GM12864 (cell line): ENCODE measurements at places on chromosomes 5 and 9.

GRCh38 chr5:164672205-164672604 is 1166.8 kb downstream of the MAT2B start:
- DNase-seq, result no peak

- DNase-seq, result no peak
These were observed 700.5 kb upstream of the ZNF608 start for GRCh38 chr5:125446986-125447385.

DNA sequence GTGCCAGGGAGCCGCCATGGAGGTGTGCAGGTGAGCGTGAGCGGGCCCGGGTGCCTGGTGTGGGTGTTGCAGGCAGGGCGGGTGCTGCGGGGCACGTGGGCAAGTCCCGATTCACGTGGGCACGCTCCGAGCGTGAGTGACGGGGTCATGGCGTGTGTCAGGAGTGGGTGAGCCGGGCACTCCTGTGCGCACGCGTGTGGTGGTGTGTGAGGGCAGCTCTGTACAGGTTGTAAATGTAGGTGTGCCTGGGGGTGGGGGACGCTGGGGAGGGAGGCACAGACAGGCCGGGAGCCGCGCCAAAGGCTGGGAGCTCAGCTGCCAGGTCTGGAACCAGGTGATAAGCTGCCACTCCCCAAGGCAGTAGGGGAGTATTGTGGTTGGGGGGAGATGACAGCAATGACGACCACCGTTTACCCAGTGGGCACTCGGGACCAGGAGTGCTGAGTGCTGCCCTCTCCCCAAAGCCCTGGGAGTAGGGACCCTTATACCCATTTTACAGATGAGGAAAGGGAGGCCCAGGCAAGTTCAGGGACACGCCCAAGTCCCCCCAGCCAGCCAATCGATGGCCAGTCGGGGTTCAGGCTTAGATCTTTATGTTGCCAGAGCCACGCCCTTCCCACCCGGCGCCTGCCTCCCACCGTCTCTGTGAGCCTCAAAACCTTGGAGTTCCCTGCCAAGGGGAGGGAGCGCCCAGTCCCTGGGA is 9.6 kb downstream of the NCS1 start:
- DNase-seq, result no peak

DNA sequence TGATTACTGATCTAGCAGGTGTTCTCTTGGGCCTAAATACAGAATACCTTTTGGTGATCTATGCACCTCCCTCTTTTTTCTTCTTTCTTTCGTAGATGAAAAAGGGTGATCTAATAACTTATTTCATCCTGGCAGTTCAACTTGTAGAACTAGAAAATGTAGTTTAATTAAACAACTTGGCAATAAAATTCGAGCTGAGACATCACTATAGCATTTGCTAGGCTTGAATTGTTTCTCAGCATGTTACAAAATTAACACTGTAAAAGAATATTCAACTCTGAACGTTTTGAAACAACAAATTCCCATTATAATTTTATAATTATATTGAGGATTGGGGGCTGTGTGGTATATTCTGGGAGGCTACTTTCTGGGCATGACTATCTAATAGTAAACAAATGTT is 19.5 kb downstream of the SMIM15 start:
- DNase-seq, result no peak

- no peak for DNase-seq
These were observed 181.6 kb upstream of the NUDT12 start for GRCh38 chr5:103744159-103744558.

DNA sequence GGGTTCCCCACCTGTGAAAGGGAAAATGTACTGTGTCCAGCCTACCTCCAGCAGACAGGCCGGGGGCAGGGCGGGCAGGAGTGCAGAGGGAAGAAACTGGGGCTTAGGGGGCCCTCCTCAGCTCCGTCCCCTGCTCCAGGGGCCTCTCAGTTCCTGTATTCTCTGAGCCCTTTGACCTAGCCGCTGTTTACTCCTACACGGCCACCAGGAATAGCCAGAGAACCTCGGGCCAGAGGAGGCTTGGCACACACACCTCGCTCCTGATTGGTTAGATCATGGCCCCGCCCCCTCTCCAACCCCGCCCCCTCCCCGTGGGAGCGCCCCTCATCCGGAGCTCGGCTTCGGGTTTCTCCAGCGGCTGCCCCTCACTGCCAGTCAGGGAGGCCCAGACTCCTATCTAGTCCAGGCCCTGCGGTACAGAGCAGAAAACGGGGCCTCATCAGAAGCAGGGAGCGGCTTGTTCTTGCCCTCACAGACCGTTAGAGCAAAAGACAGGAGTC is 2.2 kb downstream of the ST6GALNAC6 start:
- no peak for DNase-seq

DNA sequence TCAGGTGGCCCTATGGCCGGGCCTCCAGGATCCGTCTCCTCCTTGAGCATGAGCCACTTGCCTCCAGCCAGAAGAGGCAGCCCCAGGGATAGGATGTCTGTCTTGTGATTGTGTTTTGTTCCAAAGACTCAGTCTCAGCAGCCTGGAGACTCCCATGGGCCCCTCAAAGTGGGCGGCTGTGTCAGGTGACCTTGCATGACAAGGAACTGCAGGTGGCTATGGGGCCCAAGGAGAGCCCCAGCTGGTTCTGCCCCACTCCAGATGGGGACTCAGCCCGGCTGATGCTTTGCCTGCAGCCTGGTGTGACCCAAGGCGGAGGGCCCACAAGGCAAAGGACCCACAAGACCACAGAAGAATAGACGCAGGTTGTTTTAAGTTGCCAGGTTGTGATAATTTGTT is 284.3 kb upstream of the IRX4 start:
- DNase-seq, result no peak

DNA sequence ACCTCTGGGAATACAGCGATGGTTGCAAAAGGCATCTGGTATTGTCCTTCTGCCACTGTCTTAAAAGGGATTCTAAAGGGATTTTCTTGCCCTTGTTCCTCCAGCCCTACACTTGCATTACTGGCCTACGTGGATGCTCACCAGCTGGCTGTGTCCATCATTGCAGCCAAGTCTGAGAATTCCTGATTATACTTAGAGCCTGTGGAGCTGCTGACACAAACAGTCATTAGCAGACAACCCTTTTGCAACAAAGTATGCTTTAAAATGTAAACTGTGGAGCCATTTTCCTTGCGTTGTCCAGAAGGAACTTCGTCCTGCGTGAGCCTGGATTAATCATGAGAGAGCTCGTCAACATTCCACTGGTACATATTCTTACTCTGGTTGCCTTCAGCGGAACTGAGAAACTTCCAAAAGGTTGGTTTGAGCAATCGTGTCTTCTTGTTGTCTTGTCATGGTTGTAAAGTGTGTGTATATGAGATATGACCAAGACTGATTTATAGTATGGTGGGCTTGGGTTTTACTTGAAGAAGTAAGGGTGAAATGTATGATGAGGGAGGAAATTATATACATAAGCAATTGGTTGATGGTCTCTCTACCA is at the start of gene MUSK:
TSS of gene MUSK (plus strand) at position 222 of the 598 bp plus-strand sequence. CDS start at position 336, 114 bp downstream.
- DNase-seq, result no peak

DNA sequence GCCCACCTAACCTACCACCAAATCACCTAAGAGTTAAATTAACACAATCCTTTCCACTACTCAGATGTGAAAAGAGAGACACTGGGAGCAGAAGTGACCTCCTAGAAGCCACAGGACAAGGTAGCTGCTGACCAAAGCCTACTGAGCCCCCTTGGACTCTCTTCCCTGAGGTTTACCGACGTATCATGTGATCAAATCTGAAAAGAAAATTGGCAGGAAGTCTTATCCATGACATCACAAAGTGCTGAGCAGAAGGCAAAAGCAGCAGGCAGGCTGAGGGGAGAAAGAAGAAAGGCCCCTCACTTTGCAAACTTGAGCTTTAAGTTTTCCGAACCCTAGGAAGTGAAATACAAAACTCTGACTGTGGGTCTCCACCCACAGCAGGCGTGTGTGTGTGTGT is 11.1 kb downstream of the PRELID2 start:
- DNase-seq, result no peak

DNA sequence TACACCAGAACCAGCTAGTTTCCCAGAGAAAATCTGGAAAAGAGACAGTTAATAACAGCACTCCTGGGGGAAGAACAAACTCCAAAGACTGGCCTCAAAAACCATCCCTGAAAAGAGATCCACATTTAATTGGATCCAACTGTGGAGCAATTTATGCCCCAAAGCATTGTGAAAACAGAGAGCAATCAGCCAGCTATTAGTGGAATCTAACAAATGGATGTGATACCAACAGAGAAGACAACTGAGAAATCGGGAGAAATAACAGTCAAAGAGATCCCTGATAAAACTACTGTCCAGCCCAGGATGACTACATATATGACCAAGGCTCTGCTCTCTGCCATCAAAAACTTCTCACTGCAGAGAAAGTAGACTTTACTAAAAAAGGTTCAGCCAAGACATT is 40.5 kb upstream of the TRIO start:
- no peak for DNase-seq

GRCh38 chr5:115873392-115873791 is 31.7 kb downstream of the AP3S1 start:
- no peak for DNase-seq

GRCh38 chr9:99752417-99753109 is 69.1 kb upstream of the NR4A3 start:
- no peak for DNase-seq

GRCh38 chr5:151079838-151080612 is 809 bp downstream of the TNIP1 start:
- no peak for DNase-seq

DNA sequence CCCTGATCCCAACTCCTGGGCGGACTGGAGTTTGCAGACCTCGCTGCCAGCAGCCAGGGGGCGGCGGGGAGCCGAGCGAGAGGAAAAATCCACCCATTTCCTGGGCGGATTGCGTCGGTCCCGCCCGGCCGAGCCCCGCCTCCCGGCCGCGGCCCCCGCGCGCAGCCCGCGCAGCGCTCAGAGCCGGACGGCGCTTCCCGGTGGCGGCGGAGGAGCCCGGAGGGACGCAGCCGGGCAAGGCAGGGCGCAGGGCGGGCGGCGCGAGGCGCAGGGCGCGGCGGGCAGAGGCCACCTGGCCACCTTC is at the start of gene OLFM1:
TSS of gene OLFM1 (plus strand) at position 180 of the 304 bp plus-strand sequence. CDS start 322 bp downstream, outside the sequence.
- no peak for DNase-seq

DNA sequence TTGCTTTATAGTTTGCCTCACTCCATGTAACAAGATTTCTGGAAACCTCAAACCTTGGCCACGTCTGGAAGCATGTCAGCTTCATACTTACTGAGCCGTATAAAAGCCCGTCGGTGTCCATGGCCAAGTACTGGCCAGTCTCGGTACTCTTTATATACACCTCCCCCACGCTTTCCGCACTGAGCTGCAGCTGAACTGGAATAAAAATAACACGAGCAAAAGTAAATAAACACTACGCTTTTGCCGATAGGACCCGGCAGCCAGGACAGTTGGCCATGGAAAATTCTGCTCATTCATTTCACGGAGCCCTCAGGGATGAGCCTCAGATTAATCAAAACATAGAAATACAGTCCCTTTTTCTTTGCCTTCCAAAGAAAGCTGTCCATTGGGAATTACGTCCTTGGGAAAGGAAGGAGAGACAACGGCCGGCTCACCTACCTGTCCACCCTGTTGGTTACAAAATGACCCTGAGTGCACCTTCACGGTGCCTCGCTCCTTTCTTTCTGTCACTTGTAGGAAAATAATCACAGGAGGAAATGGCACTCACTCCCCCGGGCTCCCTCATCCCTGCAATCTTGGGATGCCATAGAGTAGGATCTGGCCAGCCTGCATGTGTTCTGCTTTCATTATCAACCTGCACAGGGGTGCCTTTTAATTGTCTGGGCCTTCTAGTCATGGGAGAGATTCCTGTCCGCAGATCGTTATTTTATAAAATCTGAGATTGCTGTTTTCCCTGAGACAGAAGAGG is 85.1 kb downstream of the FGF1 start:
- DNase-seq, result no peak

DNA sequence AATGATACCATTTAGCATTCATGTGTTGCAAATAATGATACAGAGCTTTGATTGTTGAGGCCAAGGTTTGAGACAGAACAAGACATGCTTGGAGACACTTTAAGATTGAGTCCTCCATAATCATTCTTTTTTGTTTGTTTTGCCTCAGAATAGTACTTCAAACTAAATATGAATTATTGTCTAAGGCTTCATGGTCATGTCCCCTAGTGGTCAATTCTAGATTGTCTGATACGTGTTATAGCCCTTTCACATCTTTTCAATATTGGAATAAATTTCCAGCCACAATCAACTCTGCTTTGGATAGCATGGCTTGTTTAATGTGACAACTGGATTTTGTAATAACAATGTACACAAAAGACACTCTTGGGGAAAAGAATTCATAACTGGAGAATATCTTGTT is 64.2 kb downstream of the PRLR start:
- DNase-seq, result no peak

DNA sequence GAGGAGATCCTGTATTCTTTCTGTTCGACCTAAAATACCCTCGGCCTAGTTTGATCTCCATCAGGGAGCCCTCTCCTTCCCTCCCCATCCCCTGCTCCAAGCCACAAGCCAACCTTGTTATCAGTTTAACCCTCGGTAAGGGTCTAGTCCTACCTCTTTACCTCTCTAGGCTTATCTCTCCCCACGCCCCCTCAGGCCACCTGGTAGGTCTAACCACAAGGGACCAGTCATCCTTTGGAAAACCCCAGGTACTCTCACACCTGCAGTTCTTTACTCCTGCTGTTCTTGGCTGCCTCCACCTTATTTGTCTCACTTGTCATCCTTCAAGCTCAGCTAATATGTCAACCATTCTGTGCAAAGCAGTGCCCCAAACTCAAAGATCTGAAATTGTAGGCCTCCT is 78.7 kb downstream of the RAD23B start:
- DNase-seq, result no peak

DNA sequence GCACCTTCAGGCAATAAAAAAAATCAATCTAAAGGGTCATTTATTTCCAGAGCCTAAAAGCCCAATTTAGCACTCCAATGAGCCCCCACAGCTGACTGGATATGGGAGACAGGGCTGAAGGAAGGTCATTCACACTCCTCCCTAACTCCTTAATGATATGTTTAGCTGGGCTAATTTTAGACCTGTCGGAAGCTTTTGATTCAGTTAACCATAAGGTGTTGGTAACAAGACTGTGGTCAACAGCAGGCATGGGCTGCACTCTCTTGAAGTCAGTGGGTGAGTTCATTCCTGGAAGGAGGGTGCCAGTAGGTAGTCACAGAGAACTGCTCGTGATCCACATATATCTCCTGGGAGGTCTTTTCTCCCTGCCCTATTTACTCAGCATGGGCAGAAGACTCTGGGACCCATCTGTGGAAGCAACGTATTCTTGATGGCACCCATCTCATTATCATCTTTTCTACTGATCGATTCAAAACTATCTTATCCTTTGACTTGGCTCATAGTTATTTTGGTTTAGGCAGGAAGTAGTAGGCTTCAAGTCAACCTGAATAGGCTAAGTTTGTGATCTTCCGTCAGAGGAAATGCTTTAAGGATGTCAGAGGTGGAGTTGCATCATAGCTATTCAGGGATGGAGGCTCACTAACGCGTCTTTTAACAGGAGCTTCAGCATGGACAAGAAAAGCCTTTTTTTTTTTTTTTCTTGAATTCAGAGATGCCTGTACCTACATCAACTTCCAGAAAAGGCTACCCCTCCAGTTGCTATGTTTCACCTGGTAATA is 367.7 kb upstream of the SLC30A5 start:
- no peak for DNase-seq

- no peak for DNase-seq
These were observed 3.5 kb downstream of the RALGDS start for GRCh38 chr9:133117271-133118178.
